ENCODE measurements at places on chromosomes 5 and 9.

DNA sequence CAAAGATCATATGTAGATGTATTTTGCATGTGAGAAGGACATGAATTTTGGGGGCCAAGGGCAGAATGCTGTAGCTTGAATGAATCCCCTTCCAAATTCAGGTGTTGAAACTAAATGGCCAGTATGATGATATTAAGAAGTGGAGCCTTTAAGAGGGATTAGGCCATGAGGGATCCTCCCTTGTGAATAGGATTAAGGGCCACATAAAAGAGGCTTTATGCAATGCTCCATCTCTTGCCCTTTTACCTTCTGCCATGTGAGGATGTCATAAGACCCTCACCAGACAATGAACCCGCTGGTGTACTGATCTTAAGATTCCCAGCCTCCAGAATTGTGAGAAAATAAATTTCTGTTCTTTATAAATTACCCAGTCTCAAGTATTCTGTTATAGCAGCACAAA, 206.1 kb downstream of the YTHDC2 start:
- no peak for DNase-seq

GRCh38 chr9:36598273-36598672, 25.6 kb downstream of the MELK start:
- DNase-seq, result no peak

DNA sequence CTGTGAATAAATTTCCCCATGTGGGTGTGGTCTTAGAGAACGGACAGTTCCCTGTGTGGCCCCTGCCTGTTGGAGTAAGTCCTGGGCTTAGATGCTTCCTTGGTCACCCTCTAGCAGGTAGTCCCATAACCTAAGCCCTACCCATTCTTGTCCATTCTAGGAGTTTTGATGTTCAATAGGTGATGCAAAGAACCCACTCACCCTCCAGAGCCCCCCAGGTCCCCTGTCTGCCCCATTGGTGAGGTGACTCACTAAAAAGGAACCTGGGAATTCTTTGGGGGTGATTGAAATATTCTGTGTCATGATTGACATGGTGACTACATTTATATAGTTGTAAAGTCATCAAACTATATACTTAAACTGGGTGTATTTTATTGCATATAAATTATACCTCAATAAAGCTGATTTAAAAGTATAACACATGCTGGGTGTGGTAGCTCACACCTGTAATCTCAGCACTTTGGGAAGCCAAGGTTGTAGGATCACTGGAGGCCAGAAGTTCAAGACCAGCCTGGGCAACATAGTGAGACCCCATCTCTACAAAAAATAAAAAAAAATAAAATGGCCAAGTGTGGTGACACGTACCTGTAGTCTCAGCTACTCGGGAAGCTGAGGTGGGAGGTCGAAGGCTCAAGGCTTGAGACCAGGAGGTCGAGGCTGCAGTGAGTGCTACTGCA, 20.8 kb upstream of the GTF3C5 start:
- no peak for DNase-seq

GRCh38 chr5:58544195-58544594, 38.7 kb upstream of the RAB3C start:
- no peak for DNase-seq

GRCh38 chr5:168613996-168614395, 34.8 kb upstream of the PANK3 start:
- no peak for DNase-seq

GRCh38 chr9:128275198-128276007, at the start of gene GOLGA2:
Gene GOLGA2 (minus strand): TSS chr9:128276007. CDS start chr9:128275976, 31 bp downstream.
- DNase-seq, result peak; percentile 67

DNA sequence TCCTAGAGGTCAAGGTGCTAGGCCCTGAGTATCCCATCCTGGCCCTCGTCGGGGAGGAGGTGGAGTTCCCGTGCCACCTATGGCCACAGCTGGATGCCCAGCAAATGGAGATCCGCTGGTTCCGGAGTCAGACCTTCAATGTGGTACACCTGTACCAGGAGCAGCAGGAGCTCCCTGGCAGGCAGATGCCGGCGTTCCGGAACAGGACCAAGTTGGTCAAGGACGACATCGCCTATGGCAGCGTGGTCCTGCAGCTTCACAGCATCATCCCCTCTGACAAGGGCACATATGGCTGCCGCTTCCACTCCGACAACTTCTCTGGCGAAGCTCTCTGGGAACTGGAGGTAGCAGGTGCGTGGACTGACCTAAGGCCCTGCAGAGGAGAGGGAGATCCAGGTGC, 7.9 kb downstream of the BTNL9 start:
- DNase-seq, result no peak

DNA sequence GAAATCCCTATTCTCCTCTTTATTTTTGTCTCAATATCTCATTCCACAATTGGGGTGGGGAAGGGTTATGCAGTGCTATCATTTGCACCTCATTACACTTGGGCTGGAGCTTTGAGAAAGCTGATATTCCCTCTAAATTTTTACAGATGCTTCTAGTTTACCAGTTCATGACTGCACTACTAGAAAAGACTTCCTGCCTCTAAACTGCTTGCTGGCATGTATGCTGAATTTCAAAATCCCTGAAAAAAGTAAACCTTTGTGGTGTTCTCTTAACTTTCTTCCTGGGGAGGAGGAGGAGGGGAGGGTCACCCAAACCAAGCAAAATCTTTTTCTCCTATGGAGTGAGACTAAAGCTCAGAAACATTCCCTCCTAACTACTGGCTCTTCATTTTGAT, 45.1 kb downstream of the BNC2 start:
- no peak for DNase-seq

DNA sequence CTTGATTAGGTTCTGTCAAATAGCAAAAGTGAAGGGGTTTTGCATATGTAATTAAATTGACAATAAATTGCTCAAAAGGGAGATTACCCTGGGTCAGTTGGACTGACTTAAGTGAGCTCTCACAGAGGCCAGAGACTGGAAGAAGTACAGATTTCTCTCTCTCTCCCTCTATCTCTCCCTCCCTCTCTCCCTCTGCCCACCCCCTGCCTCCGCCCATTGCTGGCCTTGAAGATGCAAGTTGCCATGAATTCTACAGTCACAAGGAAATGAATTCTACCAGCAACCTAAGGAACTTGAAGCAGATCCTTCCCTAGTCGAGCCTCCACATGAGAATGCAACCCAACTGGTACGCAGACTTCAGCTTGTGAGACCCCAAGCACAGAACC, 119.2 kb downstream of the LPAR1 start:
- DNase-seq, result no peak

DNA sequence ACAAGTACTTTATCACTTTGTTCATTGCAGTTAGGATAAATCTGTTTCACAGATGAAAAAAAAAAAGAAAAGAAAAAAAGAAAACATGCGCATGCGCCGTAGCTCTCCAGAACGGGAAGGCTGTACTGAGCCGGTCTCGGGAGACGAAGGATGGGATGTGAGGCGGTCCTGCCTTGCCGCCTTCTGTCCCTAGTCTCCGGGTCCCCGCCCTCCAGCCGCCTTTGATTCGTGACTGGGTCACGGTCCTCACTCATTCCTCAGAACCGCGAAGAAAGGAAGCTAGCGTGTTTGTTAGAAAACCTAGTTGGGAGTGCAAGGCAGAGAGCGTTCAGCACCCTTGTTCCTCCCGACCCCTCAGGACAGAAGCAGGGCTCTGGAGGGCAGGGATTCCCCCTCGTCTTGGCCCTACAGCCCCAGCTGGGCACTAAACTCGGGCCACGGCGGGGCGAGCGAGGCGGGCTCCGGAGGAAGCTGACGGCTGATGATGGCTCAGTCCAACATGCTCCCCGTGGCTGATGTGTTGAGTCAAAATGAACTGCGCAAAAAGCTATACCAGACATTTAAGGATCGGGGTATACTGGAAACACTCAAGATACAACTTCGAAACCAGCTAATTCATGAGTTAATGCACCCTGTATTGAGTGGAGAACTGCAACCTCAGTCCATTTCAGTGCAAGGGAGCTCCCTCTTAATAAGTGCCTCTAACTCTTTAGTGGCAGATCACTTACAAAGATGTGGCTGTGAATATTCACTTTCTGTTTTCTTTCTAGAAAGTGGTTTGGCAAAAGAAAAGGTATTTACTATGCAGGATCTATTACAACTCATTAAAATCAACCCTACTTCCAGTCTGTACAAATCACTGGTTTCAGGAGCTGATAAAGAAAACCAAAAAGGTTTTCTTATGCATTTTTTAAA, 40.0 kb downstream of the CPLANE1 start:
- no peak for DNase-seq

DNA sequence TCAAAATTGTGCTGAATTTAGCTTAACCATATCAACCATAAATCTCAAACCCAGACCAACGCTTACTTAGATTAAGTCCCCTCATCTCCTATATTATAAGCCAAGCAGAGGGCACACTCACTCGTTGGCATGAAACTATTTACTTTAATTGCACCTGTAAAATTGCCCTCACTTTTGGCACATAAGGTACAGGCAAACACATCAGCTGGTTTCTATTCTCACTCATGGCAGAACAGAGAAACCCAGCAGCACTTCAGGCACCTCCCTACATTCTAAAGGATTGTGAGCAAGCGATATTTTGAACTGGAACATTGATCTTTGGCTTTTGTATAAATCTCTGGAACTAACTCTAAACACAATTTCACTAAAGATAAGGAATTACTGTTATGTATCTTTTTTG, 845.6 kb upstream of the CDH6 start:
- no peak for DNase-seq

GRCh38 chr5:143072734-143073133, 302.6 kb downstream of the ARHGAP26 start:
- no peak for DNase-seq

- no peak for DNase-seq
Measured at GRCh38 chr5:127425868-127426267, 91.6 kb upstream of the PRRC1 start.

DNA sequence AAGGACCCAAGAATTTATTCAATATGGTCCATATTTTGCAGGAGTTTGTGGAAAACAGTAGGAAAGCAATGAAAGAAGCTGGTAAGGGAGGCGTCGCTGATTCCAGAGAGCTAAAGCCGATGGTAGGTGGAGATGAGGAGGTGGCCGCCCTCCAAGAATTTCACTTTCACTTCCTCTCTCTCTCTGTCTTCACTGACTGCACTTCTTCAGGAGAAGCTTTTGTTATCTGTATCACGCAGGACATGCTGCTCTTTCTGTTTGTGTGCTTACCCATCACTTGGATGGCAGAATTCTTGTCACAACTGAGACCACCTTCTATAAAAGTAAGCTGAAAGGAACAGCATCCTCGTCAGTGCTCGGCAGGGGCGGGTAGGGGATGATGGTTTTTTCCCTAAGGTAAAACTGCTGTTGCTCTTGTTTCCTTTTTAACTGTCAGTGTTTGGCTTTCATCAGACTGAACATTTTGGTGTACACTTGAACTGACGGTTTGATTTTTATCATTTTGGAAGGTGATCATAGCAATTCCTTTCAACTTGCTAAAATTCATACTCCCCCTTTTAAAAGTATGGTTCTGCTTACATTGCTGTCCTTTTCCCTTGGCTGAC, 62.4 kb upstream of the FSD1L start:
- no peak for DNase-seq

DNA sequence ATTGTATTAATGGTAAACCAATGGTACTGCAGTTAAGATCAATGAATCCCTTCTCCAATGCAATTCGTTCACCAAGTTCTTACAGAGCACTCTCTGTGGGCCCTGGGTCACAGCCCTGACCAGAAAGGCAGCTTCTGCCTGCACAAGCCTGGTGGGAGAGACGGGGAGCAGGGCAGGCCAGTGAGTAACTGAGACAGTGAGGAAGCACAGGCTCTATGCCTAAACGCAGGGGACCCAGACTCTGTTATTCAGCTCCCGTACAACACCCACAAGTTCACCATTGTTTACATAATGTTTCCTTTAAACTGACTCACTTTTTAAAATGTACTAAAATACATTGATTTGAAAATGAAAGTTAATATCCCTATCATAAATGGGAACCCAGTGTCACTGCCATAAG, 40.5 kb upstream of the CTSL start:
- DNase-seq, result no peak

GRCh38 chr5:149345147-149345891, at the start of gene GRPEL2:
Gene GRPEL2 (plus strand): TSS chr5:149345499. CDS start chr5:149345540, 41 bp downstream.
- peak; percentile 84 for DNase-seq

DNA sequence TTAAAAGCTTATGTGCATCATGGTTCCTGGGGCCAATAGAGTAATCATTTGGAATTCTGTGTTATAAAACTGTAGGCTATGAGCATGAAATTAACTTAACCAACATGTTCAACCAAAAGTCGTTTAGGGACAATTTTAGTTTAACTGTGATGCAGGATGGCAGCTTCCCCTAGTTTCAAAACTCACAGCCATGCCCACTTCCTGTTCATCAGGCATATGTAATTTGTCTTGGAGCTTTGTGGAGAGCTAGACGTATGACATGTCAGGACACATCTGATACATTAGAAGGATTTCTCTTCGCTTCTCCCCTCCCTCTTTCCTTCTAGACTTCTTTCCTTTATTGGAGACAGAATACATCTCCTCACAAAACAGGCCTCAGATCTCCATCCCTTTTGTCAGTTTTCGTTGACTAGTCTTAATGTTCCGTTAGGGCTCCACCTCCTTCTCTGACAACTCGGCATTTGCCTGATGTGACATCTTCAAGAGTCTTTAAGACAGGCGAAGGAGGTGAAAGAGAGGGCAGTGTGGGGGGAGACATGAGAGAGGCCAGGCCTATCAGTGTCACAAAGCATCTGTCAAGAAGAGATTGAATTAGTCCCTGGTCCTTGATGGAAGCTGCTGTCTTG, 176.0 kb downstream of the MSX2 start:
- DNase-seq, result no peak

DNA sequence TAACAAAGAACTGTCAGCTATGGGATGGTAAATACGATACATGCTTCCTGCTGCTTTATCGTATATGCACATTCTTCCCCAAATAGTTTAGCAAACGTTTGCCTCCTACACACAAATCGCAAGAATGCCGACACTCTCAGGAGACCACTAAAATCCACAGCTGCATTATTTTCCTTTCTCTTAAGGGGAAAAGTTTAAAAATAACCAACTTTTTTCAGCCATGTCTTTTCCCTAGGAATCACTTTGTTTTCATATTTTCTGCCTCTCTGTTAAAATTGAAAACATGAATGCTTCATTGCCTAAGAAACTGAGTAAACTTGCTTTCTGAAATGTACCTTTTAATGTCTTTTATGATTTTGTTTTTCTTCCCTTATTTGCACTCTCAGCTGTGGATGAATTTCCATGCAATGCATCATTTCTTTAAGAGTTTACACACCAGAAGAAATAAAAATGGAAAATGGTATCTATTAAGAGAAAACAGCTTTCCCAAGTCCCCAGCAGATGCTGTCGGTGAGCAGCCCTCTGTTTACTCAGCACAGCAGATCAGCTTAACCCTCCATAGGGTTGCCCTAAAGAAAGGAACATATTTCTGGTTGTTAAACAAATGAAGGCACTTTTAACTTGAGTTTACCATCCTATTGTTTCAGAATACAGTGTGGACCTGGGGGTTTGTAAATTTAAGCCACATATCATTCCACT, 66.2 kb downstream of the IZUMO3 start:
- no peak for DNase-seq

- no peak for DNase-seq
Measured at GRCh38 chr5:109350537-109351270, 59.1 kb downstream of the PJA2 start.

DNA sequence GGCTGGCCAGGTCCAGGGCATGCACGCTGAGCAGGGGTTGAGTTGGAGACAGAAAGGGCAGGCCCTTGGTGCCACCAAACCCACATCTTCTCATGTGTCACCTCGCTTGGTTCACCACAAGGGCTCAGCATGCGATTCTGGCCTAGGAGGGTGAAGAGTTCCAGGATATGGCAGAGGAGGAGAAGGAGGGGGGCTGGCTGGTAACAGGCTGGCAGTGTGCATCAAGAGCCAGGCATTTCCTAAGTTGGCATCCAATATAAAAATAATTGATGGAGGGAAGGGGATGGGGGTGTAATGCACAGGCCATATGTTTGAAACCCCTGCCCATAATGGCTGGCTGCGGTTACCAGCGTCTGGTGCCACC, 255.6 kb downstream of the NFIB start:
- DNase-seq, result no peak

All from HuH-7 (cell line).